Cortex of kidney (tissue), 1 donor: ENCODE measurements at places on chromosomes 3 and 15.

- no peak for DNase-seq
These were observed 607.5 kb upstream of the NAALADL2 start for GRCh38 chr3:174251681-174252080.

GRCh38 chr3:180267202-180267843 lies 230.6 kb upstream of the PEX5L start:
- DNase-seq = no peak

- DNase-seq = no peak
These were observed 12.4 kb upstream of the SHF start for GRCh38 chr15:45200001-45200798.

GRCh38 chr3:140467796-140468315 lies 210.0 kb upstream of the TRIM42 start:
- no peak for DNase-seq

GRCh38 chr3:188584162-188584529 lies 430.2 kb downstream of the LPP start:
- DNase-seq = no peak

DNA sequence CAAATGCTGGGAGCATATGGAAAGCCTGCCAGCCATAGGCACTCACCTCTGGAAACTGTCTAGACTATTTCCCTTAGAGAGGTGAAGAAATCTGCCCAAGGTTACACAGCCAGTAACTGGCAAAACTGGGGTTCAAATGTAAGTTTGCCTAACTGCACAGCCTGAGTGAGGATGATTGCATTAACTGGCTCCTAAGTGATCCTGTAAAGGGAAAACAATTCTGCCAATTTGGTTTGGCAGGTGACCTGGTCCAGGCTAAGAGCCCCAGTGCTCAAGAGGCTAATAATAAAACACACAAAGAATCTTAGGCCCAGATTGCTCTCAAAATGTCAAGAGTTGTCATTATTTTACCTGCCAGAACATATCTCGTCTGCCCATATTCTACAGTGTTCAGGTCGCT lies 43.9 kb upstream of the SPRED1 start:
- DNase-seq = no peak
